ENCODE measurements at places on chromosomes 6 and 20.

DNA sequence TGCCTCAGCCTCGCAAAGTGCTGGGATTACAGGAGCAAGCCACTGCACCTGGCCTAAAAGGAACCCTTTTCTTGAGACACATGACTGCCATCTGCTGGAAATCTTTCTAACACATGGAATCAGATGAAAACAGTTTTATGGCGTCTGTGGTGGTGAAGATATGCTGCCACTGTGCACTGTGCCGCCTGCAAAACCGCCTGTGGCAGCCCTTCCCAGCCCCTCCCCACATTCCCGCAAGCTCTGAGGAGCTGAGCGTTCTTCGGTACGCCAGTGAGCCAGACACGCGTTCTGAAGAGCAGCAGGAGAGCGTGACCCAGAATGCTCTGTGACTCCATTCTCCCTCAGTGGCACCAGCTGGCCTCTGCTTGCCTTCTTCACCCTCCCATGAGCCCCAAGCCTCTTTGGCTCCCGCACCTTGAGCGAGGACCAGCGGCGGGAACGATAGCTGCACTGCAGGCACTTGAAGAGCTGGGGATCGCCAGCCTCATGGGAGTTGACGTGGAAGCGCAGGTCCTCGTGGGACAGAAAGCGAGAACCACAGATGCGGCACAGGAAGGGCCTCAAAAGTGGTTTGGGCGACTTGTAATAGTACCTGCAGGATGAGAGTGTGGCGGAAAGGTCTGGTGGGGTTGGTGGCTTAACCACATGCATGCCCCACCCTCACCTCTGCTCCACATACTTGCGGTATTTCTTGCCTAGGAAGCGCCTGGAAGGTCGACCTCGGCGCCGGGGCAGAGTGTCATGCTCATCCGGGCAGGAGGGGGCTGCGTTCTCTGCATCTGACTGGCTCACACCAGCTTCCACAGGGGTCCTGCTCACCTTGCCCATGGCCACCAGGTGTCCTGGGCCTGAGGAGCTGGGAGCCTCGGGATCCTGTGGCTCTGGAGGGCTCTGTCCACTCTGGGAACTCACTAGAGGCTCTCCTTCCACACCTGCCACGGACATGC is 8.7 kb downstream of the ZNF335 start:
- DNase-seq = peak; percentile 40

GRCh38 chr6:87118054-87118453 is 23.1 kb upstream of the CGA start:
- DNase-seq = no peak

DNA sequence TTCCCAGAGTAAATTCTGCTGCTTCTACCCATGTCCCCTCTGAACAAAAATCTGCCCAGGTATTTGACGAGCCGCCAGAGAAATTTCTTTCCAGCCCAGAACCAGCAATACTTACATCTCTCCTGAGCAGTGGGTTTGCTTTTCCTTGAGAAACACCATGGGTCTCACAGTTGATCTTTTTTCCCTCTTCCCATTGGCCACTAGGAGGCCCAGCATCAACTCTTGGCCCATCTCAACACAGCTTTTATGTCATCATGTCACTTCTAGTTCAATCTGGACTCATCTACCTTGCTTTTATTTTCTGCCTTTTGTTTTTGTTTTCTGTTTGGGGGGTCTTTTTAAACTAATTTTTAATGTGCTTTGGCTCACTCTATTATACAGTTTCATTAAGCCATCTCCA is 18.8 kb downstream of the MAFB start:
- DNase-seq = no peak

- DNase-seq = no peak
These were observed 55.5 kb downstream of the BMP7 start for GRCh38 chr20:57210911-57211280.

DNA sequence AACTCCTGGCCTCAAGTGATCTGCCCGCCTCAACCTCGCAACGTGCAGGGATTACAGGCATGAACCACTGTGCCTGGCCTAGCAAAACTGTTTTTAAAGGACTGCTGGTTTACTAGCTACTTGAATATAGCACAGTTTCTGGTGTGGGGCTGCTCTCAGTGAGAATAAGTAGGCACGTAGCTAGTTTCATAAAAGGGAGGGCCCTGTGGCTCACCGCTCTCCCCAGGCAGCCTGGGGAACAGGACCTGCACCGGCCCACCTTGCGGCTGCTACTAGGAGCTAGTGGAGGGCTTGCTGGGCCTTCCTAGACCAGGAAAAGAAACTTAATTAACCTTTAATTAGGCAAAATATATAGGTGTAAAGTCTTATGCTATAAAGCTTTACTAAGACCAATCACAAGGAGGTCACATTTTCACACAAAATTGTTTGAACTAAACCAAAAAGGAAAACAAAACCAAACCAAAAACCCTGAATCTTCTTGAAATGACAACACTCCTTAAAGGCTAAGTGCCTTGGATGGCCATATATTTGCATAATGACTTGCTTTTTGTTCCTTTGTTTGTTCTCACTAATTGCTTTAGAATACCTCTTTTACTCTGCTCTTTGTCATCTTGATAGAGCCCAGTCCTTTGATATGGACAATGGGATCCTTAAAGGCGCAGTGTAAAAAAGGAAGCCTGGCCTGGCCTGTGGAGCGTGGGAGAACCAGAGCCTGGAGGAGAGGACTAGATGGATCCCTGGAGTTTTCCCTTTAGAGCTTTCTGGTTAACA is 69.5 kb upstream of the SAMD5 start:
- no peak for DNase-seq

- no peak for DNase-seq
These were observed 29.4 kb upstream of the MAFB start for GRCh38 chr20:40718214-40718977.

DNA sequence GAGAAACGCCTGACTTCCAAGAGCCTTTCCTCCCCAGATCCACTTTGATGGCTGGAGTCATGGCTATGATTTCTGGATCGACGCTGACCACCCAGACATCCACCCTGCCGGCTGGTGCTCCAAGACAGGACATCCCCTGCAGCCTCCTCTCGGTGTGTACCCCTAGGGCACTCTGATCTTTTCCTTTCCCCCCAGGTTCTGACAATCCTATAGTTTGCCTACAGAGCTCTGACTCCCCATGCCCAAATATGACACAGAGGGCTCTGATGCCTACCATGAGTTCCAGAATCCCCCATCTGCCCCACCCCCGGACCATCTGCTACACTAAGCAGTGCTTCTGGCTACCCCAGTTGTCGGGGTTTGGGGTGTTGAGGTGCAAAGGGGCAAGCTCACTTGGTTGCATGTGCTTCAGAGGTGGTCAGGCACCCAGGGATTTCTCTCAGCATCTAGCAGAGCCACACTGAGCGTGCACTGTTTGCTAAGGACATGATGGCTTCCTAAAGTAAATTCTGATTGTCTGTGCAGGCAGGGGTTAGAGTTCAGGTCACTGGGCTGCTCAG is 24.0 kb upstream of the SGK2 start:
- DNase-seq = no peak

DNA sequence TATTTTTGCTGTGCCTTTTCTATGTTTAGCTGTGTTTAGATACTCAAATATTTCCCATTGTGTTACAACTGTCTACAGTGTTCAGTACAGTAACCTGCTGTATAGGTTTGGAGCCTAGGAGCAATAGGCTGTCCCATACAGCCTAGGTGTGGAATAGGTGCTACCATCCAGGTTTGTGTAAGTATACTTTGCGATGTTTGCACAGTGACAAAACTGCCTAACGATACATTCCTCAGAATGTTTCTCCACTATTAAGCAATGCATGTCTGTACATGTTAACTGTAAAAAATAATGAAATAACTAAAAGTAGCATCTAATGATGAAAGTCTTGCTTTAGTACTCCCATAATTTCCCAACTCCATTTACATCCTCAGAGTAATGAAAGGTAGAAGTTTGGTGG is 46.0 kb downstream of the SERAC1 start:
- DNase-seq = no peak

GRCh38 chr6:13146442-13146841 is 181.9 kb downstream of the TBC1D7 start:
- DNase-seq = no peak

DNA sequence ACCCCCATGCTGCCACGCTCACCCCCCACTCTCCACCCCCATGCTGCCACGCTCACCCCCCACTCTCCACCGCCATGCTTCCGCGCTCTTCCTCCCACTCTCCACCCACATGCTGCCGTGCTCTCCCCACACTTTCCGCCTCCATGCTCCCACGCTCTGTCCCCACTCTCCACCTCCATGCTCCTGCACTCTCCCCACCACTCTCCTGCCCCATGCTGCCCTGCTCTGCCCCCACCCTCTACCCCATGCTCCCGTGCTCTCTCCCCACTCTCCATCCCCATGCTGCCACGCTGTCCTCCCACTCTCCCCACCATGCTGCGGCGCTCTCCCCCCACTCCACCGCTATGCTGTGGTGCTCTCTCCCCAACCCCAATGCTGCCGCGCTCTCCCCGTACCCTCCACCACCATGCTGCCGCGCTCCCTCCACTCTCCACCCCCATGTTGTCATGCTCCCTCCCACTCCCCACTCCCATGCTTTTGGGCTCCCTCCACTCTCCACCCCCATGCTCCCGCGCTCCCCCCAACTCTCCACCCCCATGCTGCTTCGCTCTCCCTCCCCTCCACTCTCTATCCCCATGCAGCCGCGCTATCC is 46.0 kb upstream of the PDE10A start:
- no peak for DNase-seq

GRCh38 chr6:167306401-167306998 is 15.4 kb downstream of the UNC93A start:
- DNase-seq = peak; percentile 31

DNA sequence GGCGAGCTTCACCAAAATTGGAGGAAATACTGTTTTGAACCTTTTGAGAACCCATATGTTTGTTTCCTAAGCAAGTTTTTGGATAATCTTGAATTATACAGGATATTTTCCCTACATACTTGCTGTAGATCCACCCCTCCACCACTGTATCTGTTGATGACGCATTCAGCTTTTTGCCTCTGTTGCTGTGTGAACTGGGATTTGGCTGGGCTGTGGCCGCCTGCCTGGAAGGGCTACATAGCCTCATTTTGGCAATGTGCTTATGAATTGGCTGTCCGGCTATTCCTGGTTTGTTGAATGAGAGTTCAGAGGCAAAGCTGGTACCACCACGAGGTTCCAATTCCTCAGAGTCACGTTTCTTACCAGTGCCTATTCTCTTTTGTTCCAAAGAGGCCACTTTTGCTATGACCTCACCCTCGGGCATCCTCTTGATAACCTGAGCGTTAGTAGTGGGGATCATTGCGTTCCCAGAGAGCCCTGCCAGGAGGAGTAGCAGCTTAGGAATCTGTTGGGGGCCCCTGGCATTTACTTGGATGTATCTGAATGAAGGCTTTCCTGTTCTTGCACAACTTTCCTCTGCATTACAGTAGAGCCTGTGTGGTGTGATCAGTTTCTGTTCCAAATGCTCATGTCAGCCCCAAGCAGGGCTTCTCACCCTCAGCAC is 6.4 kb downstream of the FAM83D start:
- no peak for DNase-seq

GRCh38 chr6:2404211-2404929 is 159.0 kb upstream of the GMDS start:
- DNase-seq = no peak

DNA sequence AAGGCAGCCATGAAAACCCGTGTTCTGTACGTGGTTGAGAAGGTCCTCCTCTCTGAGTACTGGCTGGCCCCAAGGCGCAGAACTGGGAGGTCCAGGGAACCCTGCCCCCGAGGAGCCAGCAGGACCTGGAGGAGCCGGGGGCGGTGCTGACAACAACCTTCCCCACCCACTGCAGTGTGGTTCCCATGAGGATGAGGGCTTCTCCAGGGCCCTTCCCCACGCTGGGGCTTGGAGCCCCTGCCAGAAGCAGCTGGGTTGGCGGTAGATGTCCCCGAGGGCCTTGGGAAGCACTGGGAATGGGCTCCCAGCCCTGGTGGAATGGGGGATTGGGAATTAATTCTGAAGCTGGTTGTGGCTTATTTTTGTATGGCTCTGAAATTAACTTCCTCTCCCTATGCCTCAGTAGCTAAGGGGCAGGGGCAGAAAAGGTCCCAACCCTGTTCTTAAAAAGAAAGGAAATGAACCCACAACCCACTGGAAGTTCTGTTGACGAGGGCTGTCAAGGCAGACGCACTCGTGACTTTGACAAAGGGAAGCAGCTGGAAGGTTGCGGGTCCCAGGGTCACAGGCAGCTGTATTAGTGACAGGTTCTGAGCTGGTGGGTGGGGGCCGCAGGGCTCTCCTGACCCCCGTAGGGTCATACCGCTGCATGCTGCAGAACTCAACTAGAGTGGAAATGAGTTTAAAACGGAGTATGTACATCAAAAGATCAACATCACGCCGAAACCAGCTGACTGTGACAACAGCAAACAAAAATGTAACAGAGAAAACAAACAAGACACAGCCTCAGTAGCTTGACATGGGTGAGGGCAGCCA is 13.9 kb upstream of the HELZ2 start:
- DNase-seq = no peak

GRCh38 chr20:34200023-34200422 is 41.2 kb upstream of the ASIP start:
- no peak for DNase-seq

GRCh38 chr6:6856538-6857523 is 250.9 kb upstream of the RREB1 start:
- peak; percentile 23 for DNase-seq

GRCh38 chr20:8854571-8854970 is 214.3 kb upstream of the PLCB4 start:
- peak; percentile 63 for DNase-seq

DNA sequence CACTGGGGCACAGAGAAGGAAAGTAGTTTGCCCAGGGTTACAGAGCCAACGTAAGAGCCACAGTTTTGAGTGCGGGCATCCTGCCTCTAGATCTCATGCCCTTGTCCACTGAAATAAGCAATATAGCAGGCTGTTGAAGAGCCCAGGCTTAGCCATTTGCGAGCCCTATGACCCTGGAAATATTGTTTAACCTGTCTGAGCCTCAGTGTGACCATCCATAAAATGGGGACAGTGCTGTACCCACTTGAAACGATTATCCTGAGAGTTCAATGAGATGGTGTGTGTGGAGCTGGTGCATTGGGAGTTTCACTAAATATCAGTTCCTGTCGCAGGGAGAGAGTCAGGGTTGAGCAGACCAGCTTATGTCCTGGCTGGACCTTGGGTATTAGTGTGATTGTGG is 173.1 kb upstream of the KCNG1 start:
- no peak for DNase-seq

GRCh38 chr20:36446557-36446956 is 94.8 kb upstream of the MYL9 start:
- no peak for DNase-seq

DNA sequence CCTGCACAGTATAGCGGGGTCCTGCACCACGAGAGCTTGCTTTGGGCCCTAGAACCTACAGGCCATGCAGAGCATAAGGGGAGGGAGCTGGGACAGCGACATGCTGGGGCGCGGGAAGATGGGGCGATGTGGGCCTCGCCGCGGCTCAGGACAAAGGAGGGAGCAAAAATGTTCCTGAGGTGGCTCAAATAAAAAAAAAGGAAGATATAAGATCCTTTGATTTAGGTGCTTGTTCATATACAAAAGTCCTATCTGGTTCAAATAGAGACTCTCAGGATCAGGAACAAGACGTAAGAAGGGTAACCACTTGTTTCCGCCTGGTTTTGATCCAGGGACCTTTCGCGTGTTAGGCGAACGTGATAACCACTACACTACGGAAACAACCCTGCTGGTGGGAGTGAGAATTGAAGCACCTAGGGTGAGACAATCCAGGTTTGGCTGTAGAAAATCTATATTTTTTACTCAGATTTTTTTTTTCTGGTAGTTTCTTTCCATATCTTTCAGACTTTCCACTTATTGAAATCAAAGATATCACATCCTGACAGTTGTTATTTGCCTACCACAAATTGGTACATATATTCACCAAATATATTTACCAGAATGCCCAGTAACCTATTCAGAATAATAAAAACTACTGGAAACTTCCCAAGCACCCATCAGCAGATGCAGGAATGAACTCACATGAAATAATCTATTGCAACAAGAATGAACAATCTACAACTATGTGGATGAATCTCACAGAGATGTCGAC is 177.9 kb upstream of the ZNF184 start:
- DNase-seq = peak; percentile 52
